Activated CD4-positive, alpha-beta T cell treated with anti-CD3 and anti-CD28 coated beads, Interleukin-10, Interleukin-2, amounts not matched to agents 100 ng/mL and 50 ng/mL, durations not matched to agents 16 hours and 8 hours (primary cell): ENCODE measurements at places on chromosomes 4 and X.

DNA sequence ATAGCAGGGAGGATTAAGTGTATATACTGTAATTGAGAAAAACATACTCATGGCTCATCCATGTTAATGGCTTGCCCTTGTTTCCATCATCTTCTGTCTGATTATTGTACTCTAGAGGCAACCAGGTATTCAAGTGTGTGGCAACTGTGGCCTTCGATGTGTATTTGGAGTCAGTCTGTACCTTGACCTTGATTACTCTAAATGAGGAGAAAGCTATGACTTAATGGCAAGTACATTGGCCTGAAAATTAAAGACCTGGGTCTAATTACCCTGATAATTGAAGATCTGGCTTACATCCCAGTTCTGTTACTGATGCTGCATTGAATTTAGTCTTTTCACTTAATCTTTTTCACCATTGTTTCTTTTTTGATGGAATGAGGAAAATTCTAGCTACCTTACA is 409.2 kb downstream of the CCSER1 start:
- DNase-seq = no peak

DNA sequence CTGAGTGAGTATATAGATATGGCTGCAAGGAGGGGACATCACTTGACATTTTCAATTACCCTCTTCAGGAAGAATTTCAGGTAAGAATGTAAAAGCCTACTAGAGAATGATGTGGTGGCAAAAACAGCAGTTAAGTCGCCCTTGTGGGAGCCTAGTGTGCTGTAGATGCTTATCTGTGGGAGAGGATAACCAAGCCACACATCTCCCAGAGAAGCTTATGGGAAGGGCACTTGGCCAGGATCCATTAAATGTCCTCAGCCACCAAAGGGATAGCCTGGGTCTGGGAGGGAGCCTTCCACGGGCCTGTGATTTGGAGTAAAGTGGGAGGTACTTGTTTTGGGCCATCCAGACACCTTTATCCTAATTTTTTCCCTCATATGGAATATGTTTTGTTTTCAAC is 41.3 kb upstream of the BCLAF3 start:
- DNase-seq = no peak

DNA sequence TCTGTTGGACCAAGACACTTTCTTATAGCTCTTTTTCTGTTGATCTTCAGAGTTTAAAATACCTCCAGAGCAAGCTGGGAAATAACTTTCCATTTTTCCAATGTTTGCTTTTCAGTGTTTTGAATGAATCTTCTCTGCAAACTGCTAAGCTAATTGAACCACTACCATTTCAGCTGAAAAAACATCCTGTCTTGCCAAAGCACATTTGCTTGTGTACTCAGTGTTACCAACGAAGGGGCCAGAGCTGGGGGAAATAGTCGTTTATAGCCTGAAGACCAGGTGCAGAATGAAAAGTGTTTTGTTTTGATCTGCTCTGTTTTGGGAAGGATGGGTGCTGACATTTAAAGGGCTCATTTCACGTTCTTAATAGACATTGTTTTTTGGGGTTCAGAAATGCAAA is 88.4 kb upstream of the CLNK start:
- DNase-seq = no peak

GRCh38 chr4:111689214-111689613 is 456.0 kb upstream of the FAM241A start:
- DNase-seq = no peak

DNA sequence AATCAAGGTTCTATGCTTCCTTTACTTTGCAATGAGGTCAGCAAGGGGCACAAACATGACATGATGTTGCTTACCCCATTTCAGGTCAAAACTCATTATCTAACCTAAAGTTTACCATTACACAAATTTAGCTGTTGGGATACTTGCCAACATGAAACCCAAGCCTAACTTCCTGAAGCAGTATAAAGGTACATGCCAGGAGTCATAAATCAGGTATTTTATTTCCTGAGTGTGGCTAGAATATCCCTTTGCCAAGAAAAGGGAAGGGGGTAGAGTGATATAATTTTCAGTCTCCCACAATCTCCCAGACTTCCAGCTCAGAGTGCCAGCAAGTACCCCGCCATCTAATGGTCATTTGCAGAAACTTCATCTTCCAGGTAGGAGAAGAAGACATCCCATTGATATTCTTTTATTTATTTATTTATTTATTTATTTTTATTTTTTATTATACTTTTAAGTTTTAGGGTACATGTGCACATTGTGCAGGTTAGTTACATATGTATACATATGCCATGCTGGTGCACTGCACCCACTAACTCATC is 136.6 kb downstream of the NEXMIF start:
- no peak for DNase-seq

- DNase-seq = no peak
Measured at GRCh38 chrX:2474280-2474962, 26.4 kb downstream of the DHRSX start.

DNA sequence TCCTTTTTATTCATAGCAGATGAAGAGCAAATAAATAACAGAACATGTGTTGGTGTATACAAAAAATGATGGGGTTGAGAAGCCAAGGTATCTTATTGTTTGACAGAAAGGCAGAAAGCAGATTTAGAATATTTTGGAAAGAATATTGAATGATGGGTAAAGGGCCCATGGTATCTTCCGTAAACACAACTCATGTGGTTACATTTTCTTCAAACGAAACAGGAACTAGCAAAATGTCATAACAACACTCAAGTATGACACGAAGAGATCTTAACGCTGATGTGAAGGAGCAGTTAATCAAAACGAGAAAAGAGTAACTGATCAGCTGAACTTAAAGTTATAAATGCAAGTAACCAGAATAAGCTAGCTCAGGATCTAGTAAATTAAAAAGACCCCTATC is 195.7 kb upstream of the GK2 start:
- DNase-seq = peak; percentile 61

DNA sequence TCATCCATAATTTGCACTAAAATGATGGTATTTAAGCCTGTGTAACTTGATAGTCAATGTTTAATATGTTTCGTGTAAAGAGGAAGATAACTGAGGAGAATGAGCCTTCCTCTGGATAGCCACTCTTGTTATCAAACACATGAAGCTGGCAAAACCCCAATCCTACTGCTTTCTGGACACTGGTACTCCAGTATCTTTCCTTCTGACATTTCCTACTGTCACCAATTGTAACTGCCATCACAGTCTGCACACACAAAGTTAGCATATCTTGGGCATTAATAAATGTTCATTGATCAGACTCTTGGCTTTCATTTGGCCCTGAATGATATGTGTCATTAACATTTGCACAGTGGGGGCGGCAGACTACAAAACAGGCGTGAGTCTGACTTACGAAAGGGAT is 419.1 kb downstream of the TMA16 start:
- DNase-seq = no peak
